Activated T-cell treated with anti-CD3 and anti-CD28 coated beads, Interleukin-2, amount 50 U/mL, for 72 hours (primary cell): ENCODE measurements at places on chromosomes 12 and 14.

GRCh38 chr14:40682131-40682913 is 924.4 kb upstream of the LRFN5 start:
- DNase-seq: no peak

GRCh38 chr12:51323966-51324895 is at the start of gene BIN2:
TSS of gene BIN2 (minus strand) at chr12:51324174. CDS start at chr12:51324102, 72 bp downstream.
- DNase-seq: peak; percentile 82

- no peak for DNase-seq
Observed at GRCh38 chr14:84856751-84857534, 673.0 kb upstream of the FLRT2 start.

DNA sequence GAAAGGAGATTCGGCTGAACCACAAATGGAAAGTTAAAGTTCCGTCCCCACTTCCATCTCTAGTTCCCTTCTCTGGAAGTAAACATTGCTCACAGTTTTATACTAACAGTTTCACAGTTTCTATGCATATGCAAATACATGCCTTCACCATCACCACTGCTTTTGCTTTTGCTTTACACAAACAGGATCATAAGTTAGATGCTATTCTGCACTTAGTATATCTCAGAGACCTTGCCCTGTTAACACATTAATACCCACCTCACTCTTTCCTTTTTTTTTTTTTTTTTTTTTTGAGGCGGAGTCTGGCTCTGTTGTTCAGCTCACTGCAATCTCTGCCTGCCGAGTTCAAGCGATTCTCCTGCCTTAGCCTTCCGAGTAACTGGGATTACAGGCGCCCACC is 890 bp downstream of the TEP1 start:
- no peak for DNase-seq

DNA sequence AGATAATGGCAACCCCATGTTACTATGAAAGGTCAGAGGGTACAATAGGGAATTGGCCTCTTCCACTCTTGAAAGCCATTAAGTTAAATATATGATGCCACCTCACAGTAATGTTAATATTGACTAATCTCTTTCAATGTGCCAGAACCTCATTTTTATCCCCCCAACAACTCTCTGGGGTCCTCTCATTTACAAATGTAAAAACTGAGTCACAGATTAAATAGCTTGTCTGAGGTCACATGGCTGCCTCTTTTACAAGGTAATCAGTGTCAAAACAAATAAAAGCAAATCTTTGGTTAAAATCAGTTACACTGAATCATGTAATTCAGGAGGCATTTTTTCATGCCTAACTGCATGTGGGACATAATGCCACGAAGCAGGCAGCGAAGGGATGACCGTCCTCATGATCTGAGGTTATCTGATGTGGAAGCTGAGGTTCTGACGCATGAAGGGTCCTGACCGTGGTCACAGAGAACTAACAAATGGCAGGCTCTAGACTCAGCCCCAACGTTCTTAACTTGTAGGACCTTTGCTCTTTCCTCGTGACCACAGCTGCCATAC is 78.5 kb downstream of the PTPN21 start:
- no peak for DNase-seq

DNA sequence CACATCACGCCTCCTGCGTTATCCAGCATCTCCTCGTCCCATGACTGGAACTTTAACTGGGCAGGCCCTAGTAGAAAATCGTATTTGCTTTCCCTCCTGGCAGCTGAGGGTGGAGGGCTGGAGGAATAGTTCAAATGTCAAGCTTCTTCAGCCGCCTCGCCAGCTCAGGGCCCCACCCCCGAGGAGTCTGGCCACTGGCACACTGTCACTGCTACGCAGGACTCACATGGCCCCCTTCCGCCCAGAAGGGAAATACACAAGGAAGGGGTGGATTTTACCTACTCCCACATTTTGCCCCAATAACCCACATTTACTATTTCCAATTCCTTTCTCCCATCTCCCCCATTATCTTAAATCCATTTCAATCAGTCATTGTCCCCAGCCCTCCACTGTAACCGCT is 8.6 kb downstream of the SLC6A13 start:
- DNase-seq: no peak

DNA sequence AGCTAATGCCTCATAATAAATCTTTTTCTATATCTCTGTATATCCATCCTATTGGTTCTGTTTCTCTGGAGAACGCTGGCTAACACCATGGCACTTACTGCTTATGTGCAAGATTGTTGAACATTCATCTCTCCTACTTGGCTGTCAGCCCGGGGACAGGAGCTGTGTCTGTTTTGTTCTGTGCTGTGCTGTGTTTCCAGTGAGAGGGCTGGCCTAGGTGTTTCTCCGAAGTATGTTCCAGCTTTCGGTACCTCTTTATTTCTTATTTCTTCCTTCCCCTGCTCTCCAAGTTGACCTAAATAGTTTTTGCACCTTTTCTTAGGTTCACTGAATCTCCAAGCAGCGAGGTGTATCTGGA is 18.8 kb upstream of the NR4A1 start:
- no peak for DNase-seq

- no peak for DNase-seq
Observed at GRCh38 chr12:109814600-109815150, 18.5 kb downstream of the TRPV4 start.

DNA sequence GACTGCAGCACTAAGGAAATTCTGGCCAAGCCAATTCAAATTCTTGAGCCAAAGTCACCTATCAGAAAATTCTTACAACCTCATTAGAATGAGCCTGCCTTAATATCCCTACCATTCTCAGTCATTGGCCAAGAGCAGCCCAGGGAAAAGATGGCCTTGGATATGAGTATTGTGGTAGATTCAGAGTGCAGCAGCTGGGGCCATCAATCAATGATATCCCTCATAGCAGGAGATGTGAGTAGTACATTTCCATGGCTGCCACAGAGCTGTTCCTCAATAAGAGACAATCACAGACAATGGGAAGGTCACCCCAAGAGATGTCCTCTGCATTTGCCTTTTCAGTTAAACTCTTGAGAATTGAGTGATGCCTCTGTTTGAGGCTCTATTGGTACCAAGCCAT is 161.6 kb downstream of the DYRK2 start:
- DNase-seq: no peak

- DNase-seq: no peak
Observed at GRCh38 chr14:68669111-68669511, 123.8 kb downstream of the ZFP36L1 start.

DNA sequence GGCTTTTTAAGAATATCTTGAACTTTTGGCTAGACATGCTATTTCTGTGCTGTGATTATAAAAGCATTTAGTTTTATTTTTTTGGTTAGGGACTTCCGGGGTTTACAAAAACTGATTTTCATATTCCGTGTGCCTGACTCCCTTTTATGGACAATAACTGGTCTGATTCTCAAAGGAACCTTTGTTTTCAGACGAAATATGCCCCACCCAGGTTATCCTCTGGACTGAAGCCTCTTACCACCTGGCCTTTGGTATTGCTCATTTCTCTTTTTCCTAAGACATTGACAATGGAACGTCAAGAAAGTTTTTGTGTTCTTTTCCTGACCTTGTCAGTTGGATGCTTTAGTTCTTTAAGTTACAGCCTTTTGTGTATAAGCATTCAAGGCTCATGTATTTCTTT is 10.8 kb downstream of the TIGAR start:
- DNase-seq: no peak

DNA sequence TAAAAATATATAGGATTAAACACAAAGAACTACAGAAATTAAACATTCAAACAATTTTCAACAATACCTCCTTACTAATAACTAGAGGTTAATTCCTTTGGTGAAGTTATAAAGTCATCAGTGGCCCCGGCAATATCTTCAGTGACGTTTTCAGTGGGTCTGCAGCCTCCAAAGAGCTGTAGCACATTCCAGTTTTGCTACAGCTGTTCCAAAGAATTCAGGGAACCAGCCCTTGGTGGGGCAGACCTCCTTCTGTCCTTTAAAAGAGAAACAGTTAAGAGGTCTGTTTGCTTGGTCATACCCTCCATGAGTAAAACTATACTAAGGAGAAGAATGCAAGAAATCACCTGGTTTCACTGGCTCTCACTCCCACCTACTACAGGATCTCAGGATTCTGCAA is 99.2 kb upstream of the ZDHHC17 start:
- no peak for DNase-seq

DNA sequence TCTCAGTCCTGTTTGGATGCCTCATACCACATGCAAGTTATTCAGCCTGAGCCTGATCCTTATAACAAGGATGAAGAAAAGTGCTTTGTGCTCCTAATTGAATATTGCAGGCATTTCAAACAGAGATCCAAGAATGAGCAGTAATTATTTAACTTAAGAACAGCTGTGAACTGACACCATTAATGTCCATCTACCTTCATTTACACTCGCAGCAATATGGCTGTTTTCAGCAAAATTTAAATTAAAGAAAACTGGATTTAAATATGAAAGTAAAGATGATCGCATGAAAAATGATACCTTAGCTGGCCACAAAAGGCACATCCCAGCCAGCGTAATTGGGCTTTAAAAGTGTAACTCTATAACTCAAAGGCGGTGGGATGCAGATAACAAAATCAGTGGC is 466.3 kb downstream of the GALC start:
- DNase-seq: no peak

DNA sequence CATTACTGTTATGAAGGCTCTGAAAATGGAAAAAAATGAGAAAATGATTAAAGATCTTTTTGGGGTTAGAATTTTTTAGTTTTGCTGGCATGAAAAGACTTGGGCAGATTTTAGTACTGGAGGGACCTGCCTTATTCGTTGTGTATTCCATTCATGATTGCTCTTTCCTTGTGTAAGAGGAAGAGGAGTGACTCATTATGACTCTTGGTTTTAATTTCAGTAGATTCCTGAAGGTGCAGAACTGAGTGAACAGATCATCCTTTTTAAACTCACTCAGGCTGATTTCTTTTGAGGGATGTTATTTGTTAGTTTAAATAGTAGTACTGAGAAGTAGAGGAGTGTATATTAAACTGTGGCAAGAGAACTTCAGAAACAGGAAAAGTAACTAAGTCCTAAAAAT is 41.6 kb downstream of the AKAP6 start:
- no peak for DNase-seq

DNA sequence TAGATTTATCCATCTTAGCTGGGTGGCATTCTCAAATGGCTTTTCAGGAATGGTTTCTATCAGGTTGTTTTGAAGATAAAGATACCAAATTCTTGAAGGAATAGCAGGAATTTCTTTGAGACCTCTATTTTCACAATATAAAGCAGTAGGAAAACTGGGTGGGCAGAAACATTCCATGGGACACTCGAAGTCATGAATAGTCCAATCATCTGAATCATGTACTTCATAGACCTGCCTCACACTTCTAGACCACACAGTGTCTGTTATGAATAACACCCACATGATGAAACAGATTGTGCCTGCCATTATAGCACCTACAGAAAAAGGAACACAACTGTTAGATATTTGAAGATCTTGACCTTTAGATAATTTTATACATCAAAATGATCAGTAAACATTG is 1.8 kb downstream of the KERA start:
- DNase-seq: no peak

DNA sequence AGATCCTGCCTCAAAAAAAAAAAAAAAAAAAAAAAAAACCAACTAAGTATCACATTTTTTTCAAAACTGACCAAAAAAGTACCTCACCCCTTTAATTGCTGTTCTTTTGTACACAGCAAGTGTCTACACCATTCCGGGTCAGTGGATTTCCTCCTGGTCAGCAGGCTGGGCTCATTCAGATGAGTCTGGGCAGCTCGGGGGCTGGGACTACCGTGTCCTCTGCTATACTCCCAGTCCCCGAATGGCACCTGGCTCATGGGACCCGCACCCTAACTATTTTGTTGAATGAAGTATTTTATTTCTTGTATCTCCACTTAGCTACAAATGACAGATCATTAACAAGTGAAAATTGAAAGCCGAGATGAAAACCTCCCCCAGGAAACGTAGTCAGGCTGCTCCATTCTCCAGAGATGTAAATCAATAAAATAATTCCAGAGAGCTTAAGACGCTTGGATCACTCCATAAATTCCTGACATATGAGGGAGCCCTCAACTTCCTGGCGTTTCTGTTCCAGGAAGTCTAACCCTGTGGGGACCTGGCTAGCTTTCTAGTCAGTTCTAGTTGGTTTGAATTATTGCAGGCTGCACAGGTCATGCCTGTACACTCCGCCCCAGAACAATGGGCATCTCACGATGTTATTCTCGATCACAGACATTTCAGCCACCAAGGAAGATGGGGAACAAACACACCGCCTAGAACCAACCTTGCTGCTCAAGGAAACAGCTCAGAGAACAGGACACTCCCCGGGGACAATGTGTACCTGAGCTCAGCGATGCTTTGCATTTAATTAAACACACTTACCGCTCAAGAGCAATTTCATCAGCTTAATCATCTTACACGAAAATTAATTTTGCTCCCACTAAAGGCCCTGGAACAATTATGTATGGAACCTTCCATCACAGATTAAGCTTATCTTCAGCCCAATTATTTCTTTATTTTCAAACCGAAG is 76.3 kb downstream of the RIMBP2 start:
- no peak for DNase-seq

DNA sequence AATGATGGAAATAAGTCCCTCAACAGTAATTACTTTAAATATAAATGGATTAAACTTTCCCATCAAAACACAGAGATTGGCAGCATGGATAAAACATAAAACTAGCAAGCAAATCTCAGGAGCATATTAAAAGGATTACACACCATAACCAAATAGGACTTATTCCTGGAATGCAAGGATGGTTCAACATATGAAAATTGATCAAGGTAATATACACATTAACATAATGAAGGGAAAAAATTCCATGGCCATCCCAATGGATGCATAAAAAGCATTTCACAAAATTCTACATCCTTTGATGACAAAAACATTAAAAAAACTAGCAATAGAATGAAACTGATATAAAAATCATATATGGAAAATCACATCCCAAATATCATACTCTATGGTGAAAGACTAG is 13.6 kb downstream of the CACNA2D4 start:
- DNase-seq: no peak

- DNase-seq: no peak
Observed at GRCh38 chr12:74490390-74491064, 47.1 kb upstream of the ATXN7L3B start.

DNA sequence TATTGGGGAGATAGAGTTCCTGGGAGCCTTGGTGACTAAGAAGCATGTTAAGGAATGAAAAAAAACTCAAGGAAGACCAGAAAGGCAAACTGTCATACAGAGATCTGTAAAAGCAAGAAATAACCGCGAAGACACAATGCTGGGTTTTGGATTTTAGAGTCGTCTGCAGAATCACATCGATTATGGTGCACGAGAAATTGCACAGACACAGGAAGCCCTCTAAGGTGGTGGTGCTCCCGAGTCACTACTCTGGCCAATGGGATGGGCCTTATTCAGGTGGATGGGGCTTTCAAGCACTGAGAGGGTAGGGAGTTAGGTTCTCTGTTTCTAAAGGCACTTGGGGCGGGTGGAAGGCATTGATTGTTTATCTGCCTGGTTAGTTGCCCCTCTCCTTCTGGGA is 10.3 kb upstream of the FLVCR2 start:
- no peak for DNase-seq

GRCh38 chr14:101225157-101226152 is 321.9 kb upstream of the RTL1 start:
- DNase-seq: no peak

- peak; percentile 11 for DNase-seq
Observed at GRCh38 chr12:67515679-67516340, 132.7 kb upstream of the DYRK2 start.
